ENCODE measurements at places on chromosomes 7 and 10.

DNA sequence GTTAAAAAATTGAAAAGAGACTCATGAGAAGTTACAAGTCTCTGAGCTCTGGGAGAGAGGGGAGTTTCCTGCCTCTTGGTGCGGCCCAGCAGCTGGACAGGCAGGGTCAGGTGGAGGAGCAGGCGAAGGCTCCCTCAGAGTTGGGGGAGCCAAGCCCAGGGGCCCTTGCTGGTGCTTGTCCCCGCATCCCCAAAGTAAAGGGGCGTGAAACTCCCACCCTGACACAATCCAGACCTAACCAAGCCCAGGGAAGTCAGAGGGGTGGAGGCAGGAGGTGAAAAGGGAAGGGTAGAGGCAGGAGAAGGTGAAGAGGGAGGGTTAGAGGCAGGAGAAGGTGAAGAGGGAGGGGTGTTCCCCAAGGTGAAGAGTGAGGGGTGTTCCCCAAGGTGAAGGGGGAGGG, 322.8 kb downstream of the GLRX3 start:
- no peak overlapping the region for H3K27ac ChIP-seq
- no peaks in the 10 kb centered on the region for H3K36me3 ChIP-seq
- DNase-seq, result no peak
- H3K4me3 ChIP-seq, result no peak overlapping the region

DNA sequence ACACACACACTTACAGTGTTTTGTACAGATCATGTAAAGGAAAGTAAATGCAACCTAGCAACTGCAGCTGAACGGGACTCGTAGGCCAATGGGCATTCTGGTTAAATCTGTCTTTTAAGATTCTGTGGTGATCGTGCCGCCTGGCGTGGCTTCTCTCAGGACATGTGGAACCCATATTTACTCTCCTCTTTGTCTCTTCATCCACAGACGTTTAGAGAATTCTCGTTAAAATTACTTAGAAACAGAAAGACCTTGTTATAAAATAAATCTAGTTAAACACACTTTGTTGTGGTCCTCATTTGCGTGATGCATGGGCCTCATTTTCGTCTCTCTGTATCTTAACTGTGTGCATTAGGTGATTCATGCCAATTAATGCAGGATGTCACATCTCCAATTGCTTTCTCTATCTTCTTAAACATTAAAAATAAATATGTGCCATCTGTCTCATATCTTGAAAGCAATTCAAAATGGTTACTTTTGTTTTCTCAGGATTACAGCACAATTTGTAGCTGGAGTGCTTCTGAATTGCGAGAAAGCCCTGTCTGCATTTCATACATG, 11.5 kb downstream of the KLF6 start:
- no peaks in the 10 kb centered on the region for H3K36me3 ChIP-seq
- no peaks in the 10 kb centered on the region for H3K27me3 ChIP-seq
- H3K4me3 ChIP-seq, result no peak overlapping the region
- DNase-seq, result no peak
- no peak overlapping the region for H3K27ac ChIP-seq

DNA sequence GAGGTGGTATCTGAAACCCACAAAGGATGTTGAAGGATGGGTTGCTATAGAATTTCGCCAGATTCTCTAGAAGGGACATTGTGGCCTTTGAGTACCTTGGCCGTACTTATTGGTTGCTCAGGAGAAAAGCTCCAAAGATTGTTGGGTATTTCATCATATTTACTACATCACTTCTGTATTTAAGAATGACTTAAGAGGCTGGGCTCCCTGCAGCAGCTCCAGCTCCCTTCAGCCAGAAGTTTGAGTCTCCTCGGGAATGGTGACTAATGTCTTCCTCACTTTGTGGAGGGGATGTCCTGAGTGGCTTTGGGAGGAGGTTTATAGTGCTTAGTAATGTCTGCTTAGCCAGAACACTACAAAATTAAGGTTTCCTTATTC, 18.1 kb downstream of the MINDY4 start:
- H3K4me1 ChIP-seq, result no peaks in the 10 kb centered on the region
- no peaks in the 10 kb centered on the region for H3K27me3 ChIP-seq
- no peak overlapping the region for H3K27ac ChIP-seq
- DNase-seq, result no peak
- H3K4me3 ChIP-seq, result no peak overlapping the region

DNA sequence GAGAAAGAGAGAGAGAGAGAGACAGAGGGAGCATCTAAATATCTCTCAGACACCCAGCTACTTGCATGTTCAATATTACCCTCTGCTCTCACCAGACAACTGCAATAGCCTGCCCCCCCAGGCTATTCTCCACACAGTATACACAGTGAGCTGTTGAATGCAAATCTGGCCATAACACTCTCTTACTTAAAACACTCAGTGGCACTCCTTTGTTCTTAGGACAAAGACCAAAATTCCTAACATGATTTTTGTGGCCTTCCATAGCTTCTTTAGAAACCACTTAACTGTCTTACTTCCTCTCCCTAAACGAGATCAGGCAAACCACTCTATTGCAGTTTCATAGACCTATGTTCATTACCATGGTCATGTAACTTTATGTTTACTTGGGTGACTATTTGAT, 903.6 kb upstream of the AUTS2 start:
- no peak for DNase-seq
- no peaks in the 10 kb centered on the region for H3K36me3 ChIP-seq
- no peaks in the 10 kb centered on the region for H3K4me1 ChIP-seq
- H3K27ac ChIP-seq, result no peak overlapping the region

- H3K4me1 ChIP-seq, result no peaks in the 10 kb centered on the region
- no peak overlapping the region for H3K27ac ChIP-seq
- no peaks in the 10 kb centered on the region for H3K27me3 ChIP-seq
- no peaks in the 10 kb centered on the region for H3K36me3 ChIP-seq
- no peak overlapping the region for H3K4me3 ChIP-seq
- no peak for DNase-seq
Measured at GRCh38 chr10:5565671-5566581, 41.2 kb downstream of the CALML3 start.

- no peak overlapping the region for H3K4me3 ChIP-seq
- H3K27me3 ChIP-seq, result no peaks in the 10 kb centered on the region
- H3K27ac ChIP-seq, result no peak overlapping the region
- no peaks in the 10 kb centered on the region for H3K4me1 ChIP-seq
- no peaks in the 10 kb centered on the region for H3K36me3 ChIP-seq
Measured at GRCh38 chr7:110835218-110835617, 255.7 kb upstream of the LRRN3 start.

DNA sequence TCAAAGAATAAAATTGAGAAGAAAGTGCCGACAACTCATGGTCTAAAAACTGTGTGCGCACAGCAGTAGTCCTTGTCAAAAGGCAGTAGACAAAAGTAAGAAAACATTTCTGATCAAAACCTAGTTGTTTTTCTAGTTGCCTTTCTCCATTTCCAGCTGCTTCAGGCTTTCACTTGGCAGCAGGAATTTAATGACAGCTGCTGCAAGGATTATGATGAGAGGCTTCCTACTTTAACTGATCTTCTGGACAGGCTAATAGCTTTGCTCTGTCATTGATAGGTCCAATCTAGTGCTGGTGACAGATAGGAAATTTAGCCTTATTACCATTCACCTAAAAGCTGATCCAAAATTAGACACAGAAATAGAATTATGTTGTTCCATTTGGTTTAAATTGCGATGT, 110.7 kb upstream of the SEMA3C start:
- no peak for DNase-seq
- H3K36me3 ChIP-seq, result no peaks in the 10 kb centered on the region
- no peaks in the 10 kb centered on the region for H3K27me3 ChIP-seq
- H3K27ac ChIP-seq, result no peak overlapping the region
- H3K4me3 ChIP-seq, result no peak overlapping the region

DNA sequence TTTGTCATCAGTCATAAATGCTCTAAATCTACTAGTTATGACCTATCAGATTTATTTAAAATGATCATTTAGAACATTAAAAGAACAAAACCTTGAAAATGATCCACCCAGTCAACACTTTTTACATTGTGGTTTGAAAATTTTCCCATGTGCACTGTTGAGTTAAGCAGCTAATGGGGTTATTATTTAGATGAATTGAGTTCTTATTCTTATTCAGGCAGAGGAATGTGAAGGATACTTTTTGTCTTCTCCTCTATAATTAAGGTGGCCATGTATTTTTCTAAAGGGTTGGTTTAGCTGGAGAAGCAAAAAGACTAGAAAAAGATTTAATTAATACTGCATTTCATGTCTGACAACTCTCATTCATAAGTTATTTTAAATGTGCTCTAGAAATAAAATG, 74.9 kb upstream of the FEZF1 start:
- H3K36me3 ChIP-seq, result no peaks in the 10 kb centered on the region
- H3K27ac ChIP-seq, result no peak overlapping the region
- no peaks in the 10 kb centered on the region for H3K4me1 ChIP-seq
- H3K27me3 ChIP-seq, result no peaks in the 10 kb centered on the region

GRCh38 chr7:23873306-23873705, 163.3 kb downstream of the STK31 start:
- no peak overlapping the region for H3K4me3 ChIP-seq
- no peak for DNase-seq
- H3K4me1 ChIP-seq, result no peaks in the 10 kb centered on the region

- no peaks in the 10 kb centered on the region for H3K4me1 ChIP-seq
- H3K27me3 ChIP-seq, result no peaks in the 10 kb centered on the region
Measured at GRCh38 chr7:83486536-83486935, 162.4 kb downstream of the SEMA3E start.

DNA sequence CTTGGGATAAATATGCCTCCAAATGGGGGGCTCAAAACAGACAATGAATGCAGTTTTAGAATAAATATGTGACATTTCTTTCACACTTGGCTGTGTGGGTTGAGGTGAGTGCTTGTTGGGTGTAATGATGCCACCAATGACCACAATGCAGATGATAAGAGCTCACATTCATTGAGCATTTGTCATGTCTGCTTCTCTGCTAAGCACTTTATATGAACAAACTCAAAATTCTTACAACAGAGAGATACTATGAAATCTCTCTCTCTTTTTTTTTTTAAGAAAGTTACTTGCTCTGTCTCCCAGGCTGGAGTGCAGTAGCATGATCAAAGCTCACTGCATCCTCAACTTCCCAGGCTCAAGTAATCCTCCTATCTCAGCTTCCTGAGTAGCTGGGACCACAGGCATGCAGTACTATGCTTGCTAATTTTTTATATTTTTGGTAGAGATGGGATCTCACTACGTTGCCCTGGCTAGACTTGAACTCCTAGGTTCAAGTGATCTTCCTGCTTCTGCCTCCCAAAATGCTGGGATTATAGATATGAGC, 185.4 kb downstream of the JCAD start:
- no peak for DNase-seq
- H3K27ac ChIP-seq, result no peak overlapping the region
- H3K27me3 ChIP-seq, result no peaks in the 10 kb centered on the region
- H3K4me1 ChIP-seq, result no peaks in the 10 kb centered on the region

GRCh38 chr10:8242295-8242872, 187.9 kb downstream of the GATA3 start:
- no peak overlapping the region for H3K27ac ChIP-seq
- no peaks in the 10 kb centered on the region for H3K36me3 ChIP-seq
- H3K4me1 ChIP-seq, result no peaks in the 10 kb centered on the region
- no peaks in the 10 kb centered on the region for H3K27me3 ChIP-seq
- DNase-seq, result no peak

DNA sequence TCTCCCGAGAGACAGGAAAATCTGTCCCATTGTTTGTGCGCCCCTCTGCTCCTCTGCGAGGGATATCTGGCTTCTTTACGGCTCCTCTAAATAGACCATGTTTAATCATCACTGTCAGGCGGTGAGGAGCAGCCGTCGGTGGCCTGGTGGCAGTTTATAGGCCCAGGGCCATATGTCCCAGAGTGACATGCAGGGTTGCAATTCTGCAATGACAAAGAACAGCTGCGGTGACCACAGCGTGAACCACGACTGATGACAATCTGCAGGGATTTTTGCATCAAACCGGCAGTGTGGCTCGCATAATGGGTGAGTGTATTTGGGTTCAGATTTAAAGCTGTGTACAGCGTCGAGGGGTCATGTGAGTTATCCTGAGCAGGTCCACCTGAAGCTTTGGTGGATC, 41.5 kb downstream of the GATA3 start:
- no peak overlapping the region for H3K4me3 ChIP-seq
- no peak for DNase-seq
- no peaks in the 10 kb centered on the region for H3K27me3 ChIP-seq
- 0 out of 2 replicates have a peak, but pooled peaks cover 1% of the 10 kb centered on the region for H3K4me1 ChIP-seq
- H3K36me3 ChIP-seq, result no peaks in the 10 kb centered on the region

DNA sequence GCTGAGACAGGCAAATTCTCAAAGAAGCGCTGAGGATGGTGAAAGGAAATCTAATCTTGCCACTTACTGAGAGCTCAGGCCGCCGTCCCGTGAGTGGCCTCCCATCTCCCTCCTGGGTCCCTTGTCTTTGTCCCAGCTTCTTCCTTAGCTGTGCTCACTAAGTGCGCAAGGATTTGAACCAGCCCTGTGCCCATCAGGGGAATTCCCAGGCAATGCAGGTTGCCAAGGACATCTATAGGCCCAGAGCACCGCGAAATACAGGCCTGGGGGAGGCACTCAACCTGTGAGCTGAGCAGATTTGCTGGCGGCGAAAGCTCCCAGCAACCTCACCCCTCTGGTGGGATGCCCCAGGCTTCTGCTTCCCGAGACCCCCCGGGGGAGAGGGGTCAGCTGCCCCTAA, 64.8 kb downstream of the OAT start:
- no peak for DNase-seq
- H3K36me3 ChIP-seq, result no peaks in the 10 kb centered on the region
- H3K27ac ChIP-seq, result no peak overlapping the region
